Right atrium auricular region (tissue), 2 donors: ENCODE measurements at places on chromosomes 6 and 20.

GRCh38 chr6:100202417-100203194, 208.6 kb upstream of the MCHR2 start:
- no peak for DNase-seq

DNA sequence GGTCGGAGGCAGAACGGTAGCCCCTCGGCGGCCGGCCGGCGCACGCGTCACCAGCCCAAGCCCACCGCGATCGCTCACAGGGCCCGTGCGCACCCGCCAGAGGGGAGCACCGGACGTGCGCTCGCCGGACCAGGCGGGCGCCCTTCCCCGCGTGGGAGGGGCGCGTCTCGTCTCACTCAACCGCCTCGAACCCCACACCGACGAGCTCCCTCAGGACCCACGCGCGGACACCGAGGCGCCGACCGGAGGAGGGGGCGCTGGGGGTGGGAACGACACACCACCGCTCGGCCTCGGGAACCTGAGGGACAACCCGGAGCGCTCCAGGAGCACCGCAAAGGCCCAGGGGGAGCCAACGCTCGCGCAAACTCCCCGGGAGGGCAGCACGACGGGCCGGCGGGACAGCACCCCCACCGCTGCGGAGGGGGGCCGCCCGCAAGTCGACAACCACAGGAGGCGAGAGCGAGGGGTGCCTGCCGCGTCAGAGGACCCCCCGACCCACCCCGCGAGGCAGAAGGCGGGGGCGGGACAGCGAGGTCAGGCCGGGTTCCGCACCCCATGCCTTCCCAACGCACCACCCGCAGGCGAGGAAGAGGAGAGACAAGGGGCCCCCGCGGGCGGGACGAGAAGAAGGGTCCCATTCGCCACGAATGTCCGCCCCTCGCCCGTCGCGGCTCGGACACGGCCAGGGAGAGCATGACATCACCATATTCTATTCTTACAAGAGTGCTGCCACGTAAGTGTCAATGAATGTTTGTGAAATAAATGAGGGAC, 512.7 kb upstream of the ZNF337 start:
- no peak for DNase-seq

GRCh38 chr6:138523347-138524210, 24.3 kb upstream of the NHSL1 start:
- DNase-seq: no peak

DNA sequence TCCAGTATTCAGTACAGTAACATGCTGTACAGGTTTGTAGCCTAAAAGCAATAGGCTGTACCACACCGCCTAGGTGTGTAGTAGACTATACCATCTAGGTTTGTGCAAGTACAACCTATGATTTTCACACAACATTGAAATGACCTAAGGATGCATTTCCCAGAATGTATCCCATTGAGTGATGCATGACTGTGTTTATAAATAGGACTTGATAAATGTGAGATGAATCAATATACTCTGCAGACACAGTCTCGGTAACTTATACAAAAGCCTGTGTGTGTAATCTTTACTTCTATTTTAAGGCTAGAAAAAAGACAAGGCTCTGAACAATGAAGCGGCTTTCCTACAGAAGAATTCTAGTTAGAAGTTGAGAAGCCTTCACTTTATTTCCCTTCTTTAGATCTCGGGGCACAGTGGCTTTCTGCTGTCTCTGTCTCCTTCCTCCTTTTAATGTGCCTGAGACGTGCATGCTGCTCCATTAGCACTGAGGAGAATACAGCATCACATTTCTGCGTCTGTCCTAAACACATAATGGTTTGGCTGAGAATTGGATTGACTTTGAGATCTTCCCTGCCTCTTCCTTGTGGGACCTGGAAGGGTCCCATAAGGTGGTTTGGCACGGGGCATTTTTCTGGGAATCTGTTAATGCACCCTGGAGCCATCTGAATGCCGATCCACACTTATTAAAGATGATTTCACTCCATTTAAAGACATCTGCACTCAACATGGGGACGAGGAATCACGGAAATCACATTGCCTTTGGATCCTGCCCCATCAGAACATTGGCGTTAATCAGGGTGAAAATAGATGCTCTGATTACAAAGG, 112.5 kb downstream of the SCML4 start:
- no peak for DNase-seq

DNA sequence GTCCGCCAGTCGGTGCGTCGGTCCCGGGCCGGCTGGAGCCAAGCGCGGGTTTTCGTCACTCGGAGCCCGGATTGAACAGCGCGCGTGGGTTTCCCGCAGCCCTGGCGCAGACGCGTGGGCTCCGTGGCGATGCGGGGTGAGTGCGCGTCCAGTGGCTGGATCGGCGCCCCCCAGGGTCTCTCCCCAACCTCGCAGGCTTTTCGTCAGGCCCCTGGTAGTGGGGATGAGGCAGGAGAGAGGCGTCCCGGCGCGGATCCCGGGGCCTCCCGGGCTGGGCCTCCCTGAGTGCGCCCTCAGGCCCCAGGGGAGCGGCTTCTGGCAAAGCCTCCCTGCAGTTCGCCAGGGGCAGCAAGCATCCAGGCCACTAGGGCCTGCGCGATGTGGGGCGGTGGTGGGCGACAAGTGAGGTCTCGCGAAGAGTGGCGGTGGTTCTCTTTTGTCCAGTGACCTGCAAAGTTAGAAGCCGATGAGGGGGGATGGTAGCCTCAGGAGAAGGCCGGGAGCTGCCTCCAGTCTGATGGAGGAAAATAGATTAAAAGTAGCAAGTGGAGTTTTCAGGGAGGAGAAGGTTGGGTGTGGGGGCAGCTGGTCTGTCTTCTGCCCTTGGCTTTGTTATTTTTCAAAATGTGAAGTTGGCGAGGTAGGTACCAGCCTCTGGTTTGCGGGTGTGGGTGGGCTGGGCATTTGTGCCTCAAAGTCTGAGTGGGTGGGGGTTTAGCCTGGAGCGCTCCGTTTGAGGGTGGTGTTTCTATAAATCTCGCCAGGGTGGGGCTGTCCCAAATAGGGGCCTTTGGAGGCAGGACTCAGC, 1.6 kb downstream of the TOX2 start:
- DNase-seq: no peak

- no peak for DNase-seq
Observed at GRCh38 chr6:39880594-39880993, 53.7 kb downstream of the MOCS1 start.

- DNase-seq: no peak
Observed at GRCh38 chr6:132341646-132342045, 59.6 kb downstream of the MOXD1 start.

GRCh38 chr6:124002377-124003081, 198.9 kb downstream of the NKAIN2 start:
- no peak for DNase-seq

DNA sequence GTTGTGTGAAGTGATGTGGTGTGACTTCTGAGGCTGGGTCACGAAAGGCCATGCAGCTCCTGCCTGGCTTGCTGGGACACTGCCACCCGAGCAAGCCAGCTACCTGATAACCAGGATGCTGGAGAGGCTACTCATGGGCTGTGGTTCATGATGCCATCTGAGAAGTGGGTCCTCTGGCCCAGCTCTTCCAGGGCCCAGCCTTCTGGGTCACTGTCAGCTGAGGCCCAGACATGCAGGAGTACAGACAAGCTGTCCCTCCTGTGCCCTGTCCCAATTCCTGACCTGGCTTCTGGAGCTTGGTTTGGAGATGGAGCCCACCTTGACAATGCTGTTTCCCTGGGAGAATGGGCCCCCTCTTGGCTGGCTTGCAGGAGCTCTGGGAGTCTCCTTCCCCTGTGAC, 87.0 kb downstream of the DHX35 start:
- no peak for DNase-seq

DNA sequence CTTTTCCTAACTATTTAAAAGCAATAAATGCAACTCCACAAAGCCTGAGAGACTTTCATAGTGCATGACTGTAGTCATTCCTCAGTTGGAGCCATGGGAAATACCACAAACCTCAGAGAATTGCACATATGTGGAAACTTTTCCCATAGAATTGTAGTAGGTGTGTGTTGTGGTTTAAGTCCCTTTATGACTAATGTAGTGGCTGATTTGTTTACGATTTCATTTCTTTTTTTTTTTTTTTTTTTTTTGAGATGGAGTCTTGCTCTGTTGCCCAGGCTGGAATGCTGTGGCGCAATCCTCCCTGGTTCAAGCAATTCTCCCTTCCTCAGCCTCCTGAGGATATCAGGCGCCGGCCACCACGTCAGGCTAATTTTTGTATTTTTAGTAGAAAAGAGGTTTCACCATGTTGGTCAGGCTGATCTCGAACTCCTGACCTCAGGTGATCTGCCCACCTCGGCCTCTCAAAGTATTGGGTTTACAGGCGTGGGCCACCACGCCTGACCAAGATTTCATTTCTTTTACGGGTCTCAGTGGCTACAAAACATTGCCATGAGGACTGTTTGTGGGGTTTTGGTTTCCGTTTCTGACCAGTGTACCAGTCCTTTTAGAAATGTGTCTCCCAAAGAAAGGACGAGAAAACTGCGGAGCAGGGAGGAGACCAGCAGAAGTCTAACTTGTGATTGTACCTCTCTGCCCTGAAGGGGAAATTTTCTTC, 212.1 kb upstream of the MARCKS start:
- DNase-seq: no peak

DNA sequence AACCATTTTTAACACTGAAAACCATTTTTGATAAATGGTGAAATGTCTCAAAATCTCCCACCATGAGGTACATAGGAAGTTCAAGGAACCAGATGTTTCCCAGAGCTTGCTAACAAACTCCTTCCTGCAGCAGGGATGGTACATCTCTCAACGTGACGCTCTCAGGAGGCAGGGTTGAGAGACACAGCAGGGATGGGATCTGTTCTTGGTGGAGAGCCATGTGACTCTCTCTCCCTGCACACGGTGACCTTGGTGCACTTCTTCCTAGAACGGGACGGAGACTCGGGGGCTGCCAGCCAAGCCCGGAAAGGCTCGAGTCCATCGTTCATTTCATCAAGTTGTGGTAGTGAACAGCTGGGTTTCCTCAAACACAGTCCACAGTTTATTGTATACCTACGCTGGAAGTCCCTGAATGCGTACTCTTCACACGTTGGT, 94.2 kb downstream of the FAM50B start:
- no peak for DNase-seq

- DNase-seq: no peak
Observed at GRCh38 chr6:147128056-147128455, 76.2 kb upstream of the STXBP5 start.
